ENCODE measurements at places on chromosomes 7 and 10. TPM values are rescaled to one million over a fixed set of nuclear protein-coding genes. Genes with fewer than 3 reads are reported as not detected.

The PTER gene
- 11.5 TPM for polyA plus RNA-seq

The CYP3A7 gene
- 1.8 TPM for polyA plus RNA-seq

The STEAP1B gene
- polyA plus RNA-seq = 1.5 TPM

The CLRN3 gene
- polyA plus RNA-seq = 121 TPM

The GNAI1 gene
- polyA plus RNA-seq = 25.4 TPM

The PPP1R3C gene
- polyA plus RNA-seq = 39.6 TPM

The CCL26 gene
- polyA plus RNA-seq = 0.12 TPM

The SSBP1 gene
- 134 TPM for polyA plus RNA-seq

The CARD11 gene
- polyA plus RNA-seq = 4.8 TPM

The CCL24 gene
- 32.1 TPM for polyA plus RNA-seq

The FAM131B gene
- polyA plus RNA-seq = 5.8 TPM

The PLPP4 gene
- 3.1 TPM for polyA plus RNA-seq

The TMEM225B gene
- polyA plus RNA-seq = 1.3 TPM

The CDC14C gene
- 0.06 TPM for polyA plus RNA-seq

The MUC3A gene
- 127 TPM for polyA plus RNA-seq

The OR6B1 gene
- not detected for polyA plus RNA-seq

The EVX1 gene
- not detected for polyA plus RNA-seq

The HGF gene
- 2.8 TPM for polyA plus RNA-seq

The INTS15 gene
- polyA plus RNA-seq = 28.6 TPM

The PRSS37 gene
- polyA plus RNA-seq = 0.34 TPM

The MSMB gene
- 0.25 TPM for polyA plus RNA-seq

The TMEM196 gene
- 0.79 TPM for polyA plus RNA-seq

The SPDYE11 gene
- 0.51 TPM for polyA plus RNA-seq

The PIK3CG gene
- polyA plus RNA-seq = 2.7 TPM

The RET gene
- 20.1 TPM for polyA plus RNA-seq

The RADIL gene
- polyA plus RNA-seq = 2.1 TPM

All from large intestine (tissue), 12 donors.